NCI-H2107 (cell line): ENCODE measurements at places on chromosomes 1 and 21.

GRCh38 chr1:97166626-97167025, 445.0 kb downstream of the PTBP2 start:
- no peak for DNase-seq

GRCh38 chr1:115340879-115341278, 2.8 kb upstream of the NGF start:
- no peak for DNase-seq

DNA sequence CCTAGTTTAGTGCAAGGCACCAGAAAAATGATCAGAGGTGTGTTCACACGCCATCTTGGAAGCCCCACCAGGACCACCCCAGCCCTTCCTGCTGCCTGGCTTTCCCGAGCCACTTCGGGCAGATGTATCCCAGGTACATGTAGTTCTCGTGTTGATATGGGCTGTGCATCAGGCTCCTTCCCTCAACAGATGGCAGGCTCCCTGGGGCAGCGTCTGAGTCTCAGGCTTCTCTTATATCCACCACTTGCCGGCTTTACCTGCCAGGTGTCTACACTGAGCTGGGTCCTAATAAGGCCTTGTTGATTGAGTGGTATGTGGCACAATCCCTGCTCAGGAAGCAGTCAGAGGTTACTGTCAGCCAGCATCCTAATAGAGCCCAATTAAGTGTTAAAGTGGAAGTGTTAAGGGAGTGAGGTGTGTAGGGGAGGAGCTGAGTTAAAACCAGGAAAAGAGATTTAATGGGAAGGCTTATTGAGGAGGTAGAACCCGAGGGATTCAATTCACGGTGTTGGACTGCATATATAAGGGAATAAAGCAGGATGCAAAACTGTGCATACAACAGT, 8.5 kb downstream of the GPA33 start:
- no peak for DNase-seq

GRCh38 chr1:109242387-109242786, 7.0 kb upstream of the CELSR2 start:
- DNase-seq = no peak

GRCh38 chr1:89865498-89866382, 44.9 kb downstream of the LRRC8D start:
- no peak for DNase-seq

DNA sequence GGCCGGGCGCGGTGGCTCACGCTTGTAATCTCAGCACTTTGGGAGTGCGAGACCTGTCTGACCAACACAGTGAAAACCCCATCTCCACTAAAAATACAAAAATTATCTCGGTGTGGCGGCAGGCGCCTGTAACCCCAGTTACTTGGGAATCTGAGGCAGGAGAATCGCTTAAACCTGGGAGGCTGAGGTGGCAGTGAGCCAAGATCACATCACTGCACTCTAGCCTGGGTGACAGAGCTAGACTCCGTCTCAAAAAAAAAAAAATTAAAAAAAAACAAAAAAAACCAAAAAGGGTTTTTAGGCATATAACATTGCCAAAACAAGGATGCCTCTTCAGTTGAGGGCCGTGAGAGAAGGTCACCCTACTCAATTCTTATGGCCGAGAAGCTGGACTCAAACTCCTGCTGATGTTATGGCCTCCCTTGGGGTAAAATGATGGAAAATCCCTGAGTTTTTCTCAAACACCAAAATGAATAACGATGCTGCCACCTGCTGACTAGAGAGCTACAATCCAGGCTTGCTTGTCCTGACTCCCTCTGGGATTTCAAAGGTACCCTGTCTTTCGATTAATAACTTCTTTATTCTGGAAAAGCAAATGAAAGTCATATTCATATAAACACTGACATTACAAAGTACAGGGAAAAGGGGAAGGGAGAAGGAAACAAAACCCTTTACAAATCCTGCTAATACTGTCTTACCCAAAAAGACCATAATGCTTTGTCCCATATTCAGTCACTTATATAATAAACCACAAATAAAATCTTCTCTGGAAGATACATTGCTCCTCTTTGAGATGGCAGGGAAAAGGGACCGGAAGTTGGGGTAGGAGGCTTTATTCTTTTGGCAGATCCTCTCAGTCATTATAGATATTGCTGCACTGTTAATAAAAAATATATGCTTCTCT, 10.7 kb downstream of the RAB42 start:
- no peak for DNase-seq

DNA sequence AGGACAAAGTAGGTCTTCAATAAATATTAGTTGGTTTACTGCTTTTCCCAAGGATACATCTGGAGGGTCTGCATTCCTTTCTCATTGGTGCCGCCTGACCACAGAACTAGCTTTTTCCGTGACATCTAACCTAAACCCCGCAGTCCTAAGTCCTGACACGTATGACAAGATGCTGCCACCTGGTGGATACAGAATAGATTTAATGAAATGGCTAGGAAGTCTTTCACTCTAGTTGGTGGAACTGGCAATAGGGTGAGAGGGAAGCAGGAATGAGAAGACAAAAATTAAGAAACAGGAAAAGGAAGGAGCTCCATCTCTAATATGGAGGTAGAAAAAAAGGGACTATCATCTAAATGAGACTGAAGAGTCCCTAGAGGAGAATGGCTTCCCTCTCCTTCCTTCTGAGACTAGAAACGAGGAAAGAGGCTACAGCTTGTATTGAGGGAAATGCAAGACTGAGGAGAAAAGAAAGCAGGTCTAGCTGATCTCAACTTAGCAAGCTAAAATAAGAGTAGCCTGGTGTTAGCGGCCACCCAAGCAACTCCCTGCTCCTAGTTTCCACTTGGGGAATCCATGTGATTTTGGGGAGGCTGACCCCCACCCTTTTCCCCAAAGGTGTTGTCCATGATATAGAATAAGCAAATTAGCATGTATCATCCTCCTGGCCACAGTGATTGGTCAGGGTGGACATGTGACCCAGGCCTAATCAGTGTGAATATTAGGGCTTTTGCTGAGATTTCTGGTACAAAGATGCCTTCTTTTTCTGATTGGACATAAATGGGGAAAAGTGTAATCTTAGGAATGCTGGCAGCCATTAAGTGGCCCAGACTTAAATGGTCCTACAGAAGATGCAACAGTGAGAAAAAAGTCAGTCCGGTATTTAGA, 5.9 kb downstream of the RFX5 start:
- DNase-seq = peak; percentile 56

DNA sequence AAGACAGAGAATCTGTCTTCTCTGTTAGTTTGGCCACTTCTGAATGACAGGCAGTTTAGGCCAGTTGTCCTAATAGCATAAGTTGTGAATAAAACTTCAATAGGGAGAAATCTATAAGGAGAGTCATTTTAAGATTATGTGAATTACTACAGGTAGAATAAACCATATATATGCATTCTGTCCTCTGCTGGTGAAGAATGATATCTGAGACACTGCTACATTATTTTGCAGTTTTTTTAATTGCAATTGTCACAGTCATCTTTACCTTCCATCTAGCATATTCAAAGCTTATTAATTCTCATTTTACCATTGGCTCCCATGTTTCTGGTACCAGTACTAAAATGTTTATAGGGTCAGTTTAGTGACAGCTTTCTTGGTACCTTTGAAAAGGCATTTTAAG, 519.6 kb upstream of the DEPDC1 start:
- no peak for DNase-seq

DNA sequence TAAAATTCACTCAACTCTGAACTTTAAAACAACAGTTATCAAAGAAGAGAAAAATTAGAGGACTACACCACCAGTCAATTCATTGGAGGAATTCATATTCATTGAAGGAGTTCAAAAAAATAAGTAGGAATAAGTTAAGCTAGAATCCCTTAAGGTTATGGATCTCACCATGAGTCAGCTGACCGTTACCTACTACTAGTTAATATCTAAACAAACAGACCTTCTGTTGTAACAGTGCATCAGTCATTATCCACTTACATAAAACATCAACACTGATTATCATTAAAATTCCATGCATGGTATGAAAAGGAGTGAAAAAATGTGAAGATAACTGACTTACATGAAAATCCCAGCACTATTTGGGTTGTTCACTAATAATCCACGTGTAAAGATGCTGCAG, 44.9 kb downstream of the FOXJ3 start:
- no peak for DNase-seq

GRCh38 chr21:45987121-45987711, 5.6 kb downstream of the COL6A1 start:
- no peak for DNase-seq

- no peak for DNase-seq
Observed at GRCh38 chr1:203995228-203995627, 77.7 kb upstream of the SOX13 start.

- DNase-seq = no peak
Observed at GRCh38 chr1:11650331-11650991, 3.8 kb downstream of the FBXO2 start.
